T-helper 2 cell treated with Interferon-gamma antibody and Interleukin-4, amounts not matched to agents 100 ng/mL and 5 ng/mL, for 36 hours (primary cell): ENCODE measurements at places on chromosomes 3 and 15. TPM values are rescaled to one million over a fixed set of nuclear protein-coding genes. Genes with fewer than 3 reads are reported as not detected.

The HPS3 gene
- total RNA-seq, result 24.0 and 27.0 TPM in 2 replicates

The SLC15A2 gene
- total RNA-seq, result 10.8 and 11.3 TPM in 2 replicates

The CCDC13 gene
- 0.45 TPM in 1 of 2 replicates, not detected in the other for total RNA-seq

The SLC2A2 gene
- not detected in 2 replicates for total RNA-seq

The NPAP1 gene
- total RNA-seq, result not detected in 2 replicates

The GHSR gene
- total RNA-seq, result not detected in 2 replicates

The SLC28A2 gene
- not detected in 2 replicates for total RNA-seq

The PRTG gene
- not detected in 2 replicates for total RNA-seq

The GOLGA8G gene
- 0.05 TPM in 1 of 2 replicates, not detected in the other for total RNA-seq

The IDH2 gene
- total RNA-seq, result 256 and 258 TPM in 2 replicates

The CAMKV gene
- total RNA-seq, result not detected in 2 replicates

The PRSS50 gene
- total RNA-seq, result not detected in 2 replicates

The PLCB2 gene
- 177 and 192 TPM in 2 replicates for total RNA-seq

The AMIGO3 gene
- total RNA-seq, result 0.27 TPM in 1 of 2 replicates, not detected in the other

The AHSG gene
- not detected in 2 replicates for total RNA-seq

The CYP1A1 gene
- total RNA-seq, result 1.0 TPM in 2 replicates

The ALDH1L1 gene
- total RNA-seq, result not detected in 2 replicates

The ARL14 gene
- not detected in 2 replicates for total RNA-seq

The ARL8B gene
- total RNA-seq, result 41.9 and 43.7 TPM in 2 replicates

The CPEB1 gene
- total RNA-seq, result not detected in 2 replicates

The DCLK3 gene
- not detected in 2 replicates for total RNA-seq

The GXYLT2 gene
- total RNA-seq, result not detected in 2 replicates

The CORO2B gene
- total RNA-seq, result not detected in 2 replicates

The SHF gene
- 1.5 and 1.6 TPM in 2 replicates for total RNA-seq

The UBAP1L gene
- total RNA-seq, result 5.9 and 6.5 TPM in 2 replicates

The MYLK gene
- 0.18 and 0.30 TPM in 2 replicates for total RNA-seq

The TMEM207 gene
- total RNA-seq, result not detected in 2 replicates

The LZTFL1 gene
- total RNA-seq, result 6.5 and 7.0 TPM in 2 replicates

The CTXND1 gene
- not detected in 2 replicates for total RNA-seq

The FOXB1 gene
- total RNA-seq, result 1.5 and 1.6 TPM in 2 replicates

The CSTA gene
- not detected in 2 replicates for total RNA-seq

The NTRK3 gene
- not detected in 2 replicates for total RNA-seq

The CELF6 gene
- 0.68 and 0.91 TPM in 2 replicates for total RNA-seq

The DBR1 gene
- total RNA-seq, result 21.5 and 22.2 TPM in 2 replicates

The THBS1 gene
- total RNA-seq, result 0.34 and 0.59 TPM in 2 replicates

The DUSP7 gene
- 42.4 and 43.7 TPM in 2 replicates for total RNA-seq

The RGMA gene
- total RNA-seq, result not detected in 2 replicates

The ZNF80 gene
- total RNA-seq, result 0.86 and 1.00 TPM in 2 replicates

The HTR3E gene
- not detected in 2 replicates for total RNA-seq

The EFCC1 gene
- 0.07 TPM in 1 of 2 replicates, not detected in the other for total RNA-seq

The TEX55 gene
- not detected in 2 replicates for total RNA-seq

The CHRNA5 gene
- total RNA-seq, result 3.8 and 5.0 TPM in 2 replicates

The CDC25A gene
- total RNA-seq, result 30.7 and 30.8 TPM in 2 replicates

The KIAA1143 gene
- 33.1 and 37.3 TPM in 2 replicates for total RNA-seq

The IL17RC gene
- 0.23 and 0.34 TPM in 2 replicates for total RNA-seq

The UCN2 gene
- total RNA-seq, result not detected in 2 replicates

The UPK1B gene
- total RNA-seq, result not detected in 2 replicates

The HOMER2 gene
- total RNA-seq, result 38.1 and 42.1 TPM in 2 replicates

The AADAC gene
- total RNA-seq, result not detected in 2 replicates

The ISLR gene
- not detected in 2 replicates for total RNA-seq

The TUBGCP5 gene
- total RNA-seq, result 22.8 and 23.4 TPM in 2 replicates
